Naive thymus-derived CD4-positive, alpha-beta T cell (primary cell): ENCODE measurements at places on chromosomes 5 and 9.
A peak's percentile ranks its signal among the peaks of the same experiment; 100 is the strongest.

- peak; percentile 10 for DNase-seq
Observed at GRCh38 chr9:129664746-129665388, 580 bp upstream of the PRRX2 start.

DNA sequence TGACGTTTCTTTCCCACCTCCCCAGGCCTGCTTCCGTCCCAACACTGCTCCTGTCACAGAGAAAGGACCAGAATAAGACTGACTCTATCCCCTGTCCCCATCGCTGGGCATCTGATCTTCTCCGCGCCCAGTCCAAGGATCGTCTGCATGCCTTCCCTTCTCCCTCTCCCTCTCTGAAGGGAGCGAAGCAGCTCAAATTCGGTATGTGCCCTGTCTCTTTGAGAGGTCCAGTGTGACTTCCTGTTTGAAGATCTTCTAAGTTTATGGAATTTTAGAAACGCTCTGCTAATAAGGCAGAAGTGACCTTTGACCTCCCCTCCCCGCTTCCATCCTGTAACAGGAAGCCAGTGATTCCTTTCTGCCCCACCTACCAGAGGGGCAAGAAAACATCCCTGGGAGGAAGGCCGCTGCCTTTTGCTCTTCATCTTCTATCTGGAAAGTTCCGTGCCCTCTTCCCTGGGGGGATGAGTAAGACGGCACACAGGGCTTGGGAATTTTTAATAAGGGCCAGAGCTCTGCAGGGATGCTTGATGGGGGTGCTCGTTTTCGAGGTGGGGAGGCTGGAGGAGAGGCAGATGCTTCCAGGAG lies 40.7 kb upstream of the RNU6ATAC start:
- no peak for DNase-seq

GRCh38 chr9:137319011-137319738 lies 17.1 kb upstream of the NRARP start:
- DNase-seq: no peak

- DNase-seq: no peak
Observed at GRCh38 chr9:9912459-9912858, 700.3 kb downstream of the PTPRD start.

GRCh38 chr5:157951673-157952373 lies 92.9 kb upstream of the CLINT1 start:
- no peak for DNase-seq

DNA sequence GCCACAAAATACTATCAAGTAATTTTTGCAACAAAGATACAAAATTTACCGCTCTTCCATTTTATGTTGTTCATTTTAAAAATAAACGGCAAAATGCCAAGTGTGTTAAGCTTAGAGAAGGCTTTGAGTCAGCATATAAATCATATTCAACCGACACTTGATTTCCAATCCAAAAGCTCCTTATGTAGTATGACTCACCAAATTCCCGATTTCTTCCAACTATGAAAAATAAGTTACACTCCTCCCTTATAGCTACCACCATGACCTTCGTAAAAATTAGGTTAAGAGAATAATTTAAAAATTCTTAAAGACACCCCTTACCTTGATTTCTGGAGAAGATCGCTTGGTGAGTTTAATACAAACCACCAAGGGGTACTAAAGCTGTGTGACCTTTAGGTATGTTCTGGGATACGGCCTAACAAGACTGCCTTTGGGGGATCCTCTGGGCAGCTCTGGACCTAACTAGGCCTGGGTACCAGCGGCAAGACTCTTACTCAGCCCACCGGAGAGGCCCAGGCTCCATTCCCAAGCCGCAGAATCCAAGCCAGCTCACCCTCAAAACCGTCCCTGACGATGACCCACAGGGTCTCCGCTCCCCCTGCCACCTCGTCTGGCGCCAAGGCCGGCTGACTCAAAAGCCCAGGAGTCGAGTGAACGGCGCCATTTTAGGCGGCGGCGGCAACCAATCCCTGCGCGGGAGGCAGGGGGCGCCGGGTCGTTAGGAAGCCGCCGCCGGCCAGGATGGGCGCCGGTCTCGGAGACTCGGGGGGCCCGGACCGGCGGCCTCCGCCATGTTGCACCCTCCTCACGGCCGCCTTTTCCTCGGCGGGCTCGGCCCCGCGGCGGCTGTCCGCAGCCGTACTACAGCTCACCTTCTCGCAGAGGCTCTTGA lies 739 bp downstream of the PPP2CA start:
- peak; percentile 47 for DNase-seq

DNA sequence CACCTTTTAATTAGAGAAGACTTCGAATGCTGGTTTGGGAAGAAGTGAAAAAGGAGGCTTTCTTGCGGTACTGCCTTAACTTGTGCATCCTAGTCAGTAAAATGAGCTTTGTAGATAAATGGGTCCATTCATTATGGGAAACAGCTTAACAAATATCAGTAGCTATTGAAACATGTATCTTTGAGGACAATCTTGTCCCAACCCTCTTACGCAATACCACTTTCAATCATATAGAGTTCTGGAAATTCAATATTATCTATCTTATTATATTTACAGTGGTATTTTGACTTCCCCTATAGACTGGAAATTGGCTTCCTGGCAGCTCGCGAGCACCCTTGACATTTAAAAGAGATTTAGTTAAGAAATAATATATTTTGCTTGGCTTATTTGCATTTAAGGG lies 565.8 kb upstream of the NUDT12 start:
- DNase-seq: no peak
